ENCODE measurements at places on chromosomes 16 and 17.

DNA sequence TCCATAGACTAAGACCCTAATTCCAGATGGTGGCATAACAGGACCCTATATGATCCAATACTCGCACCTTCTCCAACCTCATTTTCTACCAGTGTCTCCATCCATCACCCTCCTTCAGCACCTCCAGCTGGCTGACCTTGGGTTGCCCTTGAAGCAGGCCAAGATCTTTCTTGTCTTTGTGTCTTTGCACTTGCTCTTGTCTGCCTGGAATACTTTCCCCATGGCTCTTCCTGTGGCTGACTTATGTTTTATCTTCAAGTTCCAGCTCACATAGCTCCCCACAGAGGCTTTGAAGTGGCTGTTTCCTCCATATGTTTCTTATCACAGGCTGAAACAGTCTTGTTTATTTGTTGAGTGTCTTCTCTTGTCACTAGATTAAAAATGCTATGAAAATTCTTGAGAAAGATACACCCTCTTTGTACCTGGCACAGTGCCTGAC is 29.6 kb upstream of the MMD start:
- no peak overlapping the region for H3K4me3 ChIP-seq
- H3K27ac ChIP-seq = no peak overlapping the region
- no peaks in the 10 kb centered on the region for H3K36me3 ChIP-seq
- no peak for DNase-seq
- H3K27me3 ChIP-seq = no peaks in the 10 kb centered on the region

DNA sequence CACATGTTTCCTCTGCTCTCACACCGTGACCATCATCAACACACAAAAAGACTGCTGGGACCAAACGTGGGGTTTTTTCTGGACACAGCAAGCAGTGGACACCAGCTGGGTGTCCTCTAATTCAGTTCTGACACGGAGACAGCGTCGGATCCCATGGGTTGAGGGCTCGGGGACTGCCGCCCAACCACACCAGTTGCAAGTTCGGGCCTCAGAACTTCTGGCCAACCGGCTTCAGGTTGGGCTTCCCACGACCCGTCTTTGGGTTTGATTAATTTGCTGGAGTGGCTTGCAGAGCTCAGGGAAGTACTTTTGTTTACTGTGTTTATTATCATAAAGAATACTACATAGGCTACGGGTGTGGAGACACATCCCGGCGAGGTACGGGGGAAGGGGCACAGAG is 97.8 kb downstream of the BANP start:
- H3K36me3 ChIP-seq = peaks cover 31% of the 10 kb centered on the region
- H3K27ac ChIP-seq = peak overlapping the region; percentile 12

GRCh38 chr17:80991645-80992076 is at the start of gene CHMP6:
Gene CHMP6 (plus strand): TSS chr17:80991841. CDS start chr17:80991919, 78 bp downstream.
- peaks cover 4% of the 10 kb centered on the region for H3K27me3 ChIP-seq
- peaks cover 19% of the 10 kb centered on the region for H3K36me3 ChIP-seq
- H3K4me3 ChIP-seq = peak within 1 kb of the TSS; percentile 89
- no peak within 1 kb of the TSS for H3K27ac ChIP-seq
- DNase-seq = peak; percentile 83

DNA sequence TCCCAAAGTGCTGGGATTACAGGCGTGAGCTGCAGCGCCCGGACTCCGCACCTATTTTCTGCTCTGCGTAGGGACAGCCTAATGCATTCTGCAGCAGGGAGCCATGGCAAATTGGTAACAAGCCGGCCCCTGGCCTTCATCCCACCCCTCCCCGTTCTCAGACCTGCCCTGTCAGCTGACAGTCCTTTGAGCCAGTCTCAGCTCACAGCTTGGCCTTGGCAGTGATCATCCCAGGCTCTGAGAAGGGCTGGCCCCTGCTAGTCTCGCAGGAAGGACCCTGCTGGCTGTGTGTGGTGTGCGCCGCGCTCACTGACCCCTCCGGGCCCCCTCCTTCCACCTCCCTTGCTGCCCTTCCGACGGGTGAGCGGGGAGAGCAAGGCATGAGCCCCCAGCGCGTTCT is 10.3 kb upstream of the NPTX1 start:
- H3K4me1 ChIP-seq = no peaks in the 10 kb centered on the region
- no peak overlapping the region for H3K27ac ChIP-seq
- no peak overlapping the region for H3K4me3 ChIP-seq
- no peak for DNase-seq
- H3K36me3 ChIP-seq = no peaks in the 10 kb centered on the region

DNA sequence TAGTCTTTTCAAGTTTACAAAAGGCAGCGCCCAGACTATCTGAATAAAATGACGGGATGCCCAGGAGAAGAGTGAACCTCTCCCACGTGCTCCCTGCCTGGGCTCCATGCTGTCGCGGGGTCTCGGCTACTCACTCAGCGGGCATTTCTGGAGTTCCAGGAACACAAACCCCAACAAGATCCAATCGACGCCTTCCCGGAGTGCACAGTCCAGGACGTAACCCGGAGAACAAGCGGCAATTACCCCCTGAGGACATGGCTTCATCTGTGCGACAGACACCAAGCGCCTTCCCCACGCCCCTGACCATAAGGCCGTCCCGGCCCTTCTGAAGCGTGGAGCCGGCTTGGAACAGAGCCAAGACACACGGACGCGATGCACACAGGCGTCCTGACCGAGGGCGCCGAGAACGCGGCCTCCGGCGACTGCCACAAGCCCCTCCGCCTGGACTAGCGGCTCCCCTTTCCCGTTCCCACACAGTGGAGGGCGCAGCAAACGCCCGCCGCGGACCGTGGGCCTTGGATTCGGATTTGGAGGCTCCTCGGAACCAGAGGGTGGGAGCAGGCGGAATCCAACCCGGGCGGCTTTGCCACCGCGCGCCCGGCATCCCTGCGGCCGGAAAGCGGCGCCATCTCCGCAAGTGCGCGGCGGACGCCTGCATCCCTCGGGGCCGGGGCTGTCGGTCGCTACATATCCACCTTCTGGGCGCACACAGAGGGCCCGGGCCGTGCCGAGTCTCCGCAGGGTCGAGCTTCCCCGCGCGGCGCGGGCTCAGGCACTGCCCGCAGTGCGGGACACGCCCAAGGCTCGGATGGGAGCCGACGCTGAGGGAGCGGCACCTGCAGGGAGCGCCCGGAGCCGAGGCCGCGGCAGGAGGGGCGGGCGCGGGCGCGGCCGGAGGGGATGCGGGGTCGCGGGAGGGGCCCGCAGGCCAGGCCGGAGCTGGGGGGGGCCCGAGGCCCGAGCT is 725 bp downstream of the ABCA3 start:
- no peaks in the 10 kb centered on the region for H3K36me3 ChIP-seq
- H3K27me3 ChIP-seq = peaks cover 20% of the 10 kb centered on the region
- H3K4me3 ChIP-seq = peak overlapping the region; percentile 62
- no peak overlapping the region for H3K27ac ChIP-seq
- peaks cover 9% of the 10 kb centered on the region for H3K4me1 ChIP-seq

- H3K4me3 ChIP-seq = no peak overlapping the region
- H3K4me1 ChIP-seq = no peaks in the 10 kb centered on the region
Measured at GRCh38 chr17:205148-205669, 23.8 kb upstream of the DOC2B start.

GRCh38 chr16:73071131-73071940 is 23.4 kb upstream of the ZFHX3 start:
- H3K4me1 ChIP-seq = peaks cover 28% of the 10 kb centered on the region
- peak overlapping the region; percentile 63 for H3K27ac ChIP-seq
- DNase-seq = no peak
- no peak overlapping the region for H3K4me3 ChIP-seq
- no peaks in the 10 kb centered on the region for H3K36me3 ChIP-seq
- H3K27me3 ChIP-seq = peaks cover 6% of the 10 kb centered on the region

- peak overlapping the region; percentile 97 for H3K27ac ChIP-seq
- peaks cover 37% of the 10 kb centered on the region for H3K4me1 ChIP-seq
- H3K4me3 ChIP-seq = peak overlapping the region; percentile 72
Measured at GRCh38 chr17:81515530-81516041, 3.0 kb upstream of the ACTG1 start.

DNA sequence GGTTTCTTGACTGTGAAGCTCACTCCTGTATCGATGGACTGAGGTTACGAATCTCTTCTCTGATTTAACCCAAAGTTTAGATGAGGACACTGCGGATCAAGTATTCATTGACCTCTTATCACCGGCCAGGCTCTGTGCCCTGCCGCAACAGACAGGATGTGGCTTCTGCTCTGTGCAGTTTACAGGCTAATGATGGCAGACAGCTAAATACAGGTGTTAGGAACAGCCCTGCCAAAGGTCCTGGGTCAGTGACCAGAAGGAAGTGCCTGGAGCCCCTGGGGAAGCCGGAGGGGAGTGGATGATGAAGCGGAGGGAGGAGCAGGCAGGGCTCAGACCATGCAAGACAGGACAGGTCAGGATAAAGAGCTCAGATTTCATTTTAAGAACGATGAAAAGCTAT is 44.4 kb downstream of the HAPSTR1 start:
- H3K4me1 ChIP-seq = no peaks in the 10 kb centered on the region
- H3K4me3 ChIP-seq = no peak overlapping the region
- no peak overlapping the region for H3K27ac ChIP-seq
- H3K36me3 ChIP-seq = no peaks in the 10 kb centered on the region
- no peaks in the 10 kb centered on the region for H3K27me3 ChIP-seq
- DNase-seq = no peak

- H3K36me3 ChIP-seq = peaks cover 12% of the 10 kb centered on the region
- DNase-seq = peak; percentile 67
- peak overlapping the region; percentile 81 for H3K27ac ChIP-seq
Measured at GRCh38 chr16:85173146-85173980, 61.1 kb upstream of the CIBAR2 start.
